NCI-H1105 (cell line): ENCODE measurements at places on chromosomes 4 and X.

DNA sequence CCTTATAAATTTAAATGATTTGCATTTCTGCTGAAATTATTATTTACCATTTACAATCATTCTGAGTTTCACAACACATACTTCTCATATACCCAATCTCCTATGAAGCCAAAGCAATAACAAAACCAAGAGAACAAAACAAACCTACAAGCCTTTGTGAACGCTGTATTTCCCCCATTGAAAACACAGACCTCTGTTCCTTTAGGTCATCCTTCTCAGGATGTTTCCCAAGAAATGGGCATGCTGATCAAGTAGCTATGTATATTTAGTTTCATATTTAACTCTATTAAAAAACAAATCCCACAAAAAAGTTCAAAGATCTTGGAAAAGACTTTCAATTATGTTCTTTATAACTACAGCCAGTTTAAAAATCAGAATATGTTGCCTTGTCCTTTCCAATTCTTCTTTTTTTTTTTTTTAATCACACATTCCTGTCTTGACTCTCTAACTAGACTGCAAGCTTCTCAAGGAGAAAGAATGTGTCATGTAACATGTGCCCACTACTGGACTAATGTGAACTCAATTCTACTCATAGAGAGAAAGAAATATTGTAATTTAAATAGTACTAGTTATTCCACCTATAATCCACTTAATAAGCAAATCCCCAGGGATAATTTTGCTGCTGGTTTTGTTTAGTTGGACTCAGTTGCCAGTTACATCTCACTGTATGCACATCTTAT, 84.3 kb upstream of the PRSS48 start:
- DNase-seq: no peak

- no peak for DNase-seq
These were observed 175.9 kb downstream of the ANTXR2 start for GRCh38 chr4:79897174-79897573.

- DNase-seq: no peak
These were observed 484 bp downstream of the CXCL2 start for GRCh38 chr4:74098427-74098994.

- DNase-seq: no peak
These were observed 8.4 kb upstream of the GPM6B start for GRCh38 chrX:13825178-13825762.

DNA sequence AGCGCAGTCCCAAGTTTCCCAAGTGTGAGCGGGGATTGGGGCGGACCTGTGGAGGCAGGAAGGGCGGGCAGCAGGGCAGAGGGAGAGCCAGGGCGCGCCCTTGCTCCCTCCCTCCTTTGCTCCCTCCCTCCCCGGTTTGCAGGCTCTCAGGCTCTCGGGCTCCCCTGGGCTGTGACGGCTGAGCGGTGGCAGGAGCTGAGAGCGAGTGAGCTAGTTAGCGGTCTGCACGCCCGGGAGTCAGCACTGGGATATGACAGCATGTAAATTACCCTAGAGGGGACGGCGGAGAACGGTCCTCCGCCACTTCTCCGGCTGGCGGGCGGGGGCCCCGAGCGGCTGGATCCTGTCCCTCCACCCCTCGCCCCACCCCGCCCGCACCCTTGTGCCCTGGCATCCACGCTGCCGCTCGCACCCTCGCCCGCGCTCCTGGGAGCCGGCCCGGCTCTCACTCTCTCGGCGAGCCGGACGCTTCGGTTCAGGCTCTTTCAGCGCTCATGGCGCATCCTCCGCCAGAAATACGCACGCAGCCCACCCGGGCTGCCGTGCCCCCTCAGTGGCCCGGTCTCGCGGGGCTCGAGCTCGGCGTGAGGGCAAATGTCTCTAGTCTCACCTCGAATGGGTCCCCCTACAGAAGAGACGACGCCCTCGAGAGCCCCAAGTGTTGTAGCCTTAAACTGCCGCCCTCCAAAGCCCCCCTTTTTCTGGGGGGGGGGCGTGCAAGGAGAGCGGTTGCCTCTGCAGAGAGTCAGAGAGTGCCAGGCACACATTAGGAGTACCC, at the start of gene TSC22D3:
Gene TSC22D3 (minus strand): TSS at position 54 of the 778 bp plus-strand sequence. CDS start 368 bp downstream, outside the sequence.
- peak; percentile 58 for DNase-seq

DNA sequence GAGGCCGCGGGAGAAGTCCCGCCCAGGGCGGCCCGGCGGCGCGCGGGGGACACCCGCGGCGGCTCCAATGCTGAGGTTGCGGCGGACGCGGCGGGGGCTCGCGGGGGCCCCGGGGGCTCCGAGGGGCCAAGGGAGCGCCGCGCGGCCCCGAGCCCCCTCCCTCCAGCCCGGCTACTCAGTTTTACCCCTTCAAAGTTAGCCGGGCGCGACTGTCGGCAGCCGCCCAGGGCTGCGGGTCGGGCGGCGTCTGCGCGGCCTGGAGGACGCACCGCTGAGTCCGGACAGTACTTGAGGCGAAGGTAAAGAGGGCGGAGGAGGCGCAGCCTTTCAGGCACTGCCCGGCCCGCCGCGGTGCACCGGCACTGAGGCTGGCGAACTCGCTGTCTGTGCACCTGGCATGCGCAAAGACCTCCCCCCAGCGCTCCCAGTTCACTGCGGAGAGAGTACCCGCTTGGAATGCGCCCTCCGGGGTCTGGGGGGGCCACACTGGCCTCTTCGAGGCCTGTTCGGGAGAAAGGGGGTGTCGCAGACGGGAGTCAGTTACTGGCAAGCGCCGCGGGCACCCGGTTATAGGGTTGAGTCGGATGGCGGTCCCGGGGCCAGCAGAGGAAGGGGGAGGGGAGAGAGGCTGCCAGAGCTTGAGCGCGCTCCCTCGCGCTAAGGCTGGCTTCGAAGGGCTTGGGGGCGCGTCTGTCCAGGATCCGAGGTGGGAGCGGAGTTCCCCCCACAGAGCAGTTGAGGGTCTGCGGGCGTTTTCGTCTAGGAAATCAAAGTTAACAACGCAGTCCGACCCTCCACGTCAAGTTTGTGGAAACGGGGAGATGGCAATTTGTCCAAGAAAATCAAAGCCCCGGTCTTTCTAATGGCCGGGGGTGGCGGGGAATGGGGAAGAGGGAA, 1.1 kb downstream of the PCDH19 start:
- DNase-seq: no peak

DNA sequence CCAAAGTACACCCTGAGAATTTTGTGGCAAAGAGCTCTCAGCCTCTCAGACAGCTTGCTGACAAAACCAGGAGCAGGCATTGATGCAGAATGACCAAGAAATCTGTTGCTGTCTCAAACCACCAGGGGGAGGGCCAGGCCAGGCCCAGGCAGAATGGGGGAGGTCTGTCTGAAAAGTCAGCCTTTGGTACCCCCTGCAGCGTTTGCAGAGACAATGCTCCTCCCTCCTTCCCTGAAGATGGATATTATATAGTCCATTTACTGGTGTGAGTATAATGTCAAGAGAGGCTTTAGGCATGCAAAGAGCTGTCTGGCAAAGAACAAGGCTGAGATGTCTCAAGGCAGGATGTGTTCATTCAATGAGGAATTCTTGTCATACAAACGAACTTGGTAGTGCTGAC, 52.9 kb upstream of the TRPC5OS start:
- no peak for DNase-seq

GRCh38 chr4:141771889-141772830, 135.8 kb downstream of the IL15 start:
- DNase-seq: no peak

DNA sequence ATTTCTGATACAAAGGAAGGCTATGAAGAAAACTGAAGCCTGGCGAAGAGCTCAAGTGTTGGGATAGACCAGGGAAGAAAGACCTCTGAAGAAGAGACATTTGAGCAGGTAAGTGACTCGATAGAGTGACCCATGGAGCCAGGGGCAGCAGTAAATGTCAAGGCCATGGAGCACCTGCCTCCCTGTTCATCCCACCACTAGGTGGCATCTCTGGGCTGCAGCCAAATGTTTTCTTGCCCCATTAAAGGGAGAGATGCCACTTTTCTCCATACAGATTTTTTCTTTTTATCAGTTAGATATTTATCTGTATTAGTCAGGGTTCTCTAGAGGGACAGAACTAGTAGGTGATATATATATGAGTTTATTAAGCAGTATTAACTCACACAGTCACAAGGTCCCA, 4.9 kb upstream of the ZNF81 start:
- DNase-seq: peak; percentile 34

GRCh38 chr4:137389911-137390520, 142.3 kb downstream of the PCDH18 start:
- no peak for DNase-seq

DNA sequence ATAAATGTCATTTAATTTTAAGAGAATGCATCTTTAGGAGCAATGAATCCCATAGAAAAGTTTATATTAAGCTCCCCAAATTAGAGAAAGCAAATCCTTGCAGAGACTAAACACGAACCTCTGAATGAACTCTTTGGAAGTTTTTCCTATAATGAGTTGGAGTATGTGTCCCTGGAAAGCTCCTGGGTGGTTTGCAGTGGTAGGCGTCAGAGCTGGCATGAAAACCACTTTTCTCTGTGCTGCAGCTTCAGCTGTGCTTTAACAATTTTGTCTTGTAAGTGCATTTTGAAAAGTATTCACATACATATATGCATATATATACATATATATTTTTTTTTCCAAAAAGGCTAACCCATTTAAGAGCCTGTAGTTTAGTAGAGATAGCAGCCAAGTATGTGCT, 148.7 kb upstream of the TBC1D9 start:
- no peak for DNase-seq

- no peak for DNase-seq
These were observed 63.4 kb downstream of the DCUN1D4 start for GRCh38 chr4:51906167-51906958.
